ENCODE measurements at places on chromosomes 1 and 21.

- no peak for DNase-seq
Observed at GRCh38 chr1:34267326-34267725, 90.6 kb downstream of the C1orf94 start.

GRCh38 chr1:119861547-119861946 lies 34.8 kb downstream of the ADAM30 start:
- DNase-seq = no peak

- DNase-seq = no peak
Observed at GRCh38 chr1:94755675-94756074, 64.5 kb upstream of the SLC44A3 start.

DNA sequence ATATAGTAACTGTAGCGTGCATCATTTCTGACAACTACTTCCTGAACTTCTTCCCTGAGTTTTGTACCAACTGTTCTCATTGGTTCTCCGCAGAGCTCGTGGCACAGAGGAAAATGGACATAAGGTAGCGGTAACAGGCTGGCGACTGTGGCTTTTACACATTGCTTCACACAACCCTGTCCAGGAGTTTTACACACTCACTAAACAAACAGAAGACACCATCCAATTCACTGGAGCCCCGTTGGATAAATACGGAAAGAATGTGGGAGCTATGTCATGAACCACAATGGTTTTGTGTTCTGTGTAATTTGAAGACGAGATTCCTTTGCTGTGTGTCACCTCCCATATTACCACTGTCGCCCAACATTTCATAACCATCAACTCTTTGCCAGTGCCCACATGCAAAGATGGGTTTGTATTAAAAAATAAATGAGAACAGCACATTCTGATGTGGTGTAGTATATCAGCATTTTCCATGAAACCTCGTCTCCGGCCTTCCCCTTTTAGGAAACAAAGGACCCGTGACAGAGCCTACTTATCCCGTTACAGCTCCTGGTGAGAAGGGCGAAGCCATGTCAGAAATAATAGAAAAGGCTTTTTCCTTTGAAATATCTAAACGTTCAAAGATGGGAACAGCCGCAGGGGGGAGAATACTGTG lies 47.4 kb upstream of the ENAH start:
- no peak for DNase-seq

DNA sequence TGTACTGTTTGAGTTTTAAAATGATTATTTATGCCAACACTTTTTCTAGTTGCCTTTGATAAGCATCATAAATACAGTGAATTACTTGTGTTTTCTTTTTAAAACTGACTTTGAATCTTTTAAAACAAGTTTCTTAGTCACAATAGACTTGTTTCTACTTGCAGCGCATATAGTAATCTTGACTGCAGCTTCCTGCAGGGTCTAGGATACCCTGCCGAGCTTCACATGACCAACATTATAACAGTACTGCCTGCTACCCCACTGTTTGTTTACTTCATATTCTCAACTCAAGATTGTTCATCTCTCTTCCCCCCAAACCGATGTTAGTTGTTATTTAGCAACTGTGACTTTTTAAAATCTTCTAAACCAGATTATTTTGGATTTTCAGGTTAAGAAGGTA lies 751.3 kb upstream of the NEGR1 start:
- no peak for DNase-seq

- DNase-seq = no peak
Observed at GRCh38 chr1:234188454-234188792, 184.8 kb upstream of the COA6 start.

GRCh38 chr1:222948079-222948478 lies 133.2 kb downstream of the DISP1 start:
- DNase-seq = no peak

GRCh38 chr21:15549671-15550070 lies 180.1 kb upstream of the USP25 start:
- no peak for DNase-seq

DNA sequence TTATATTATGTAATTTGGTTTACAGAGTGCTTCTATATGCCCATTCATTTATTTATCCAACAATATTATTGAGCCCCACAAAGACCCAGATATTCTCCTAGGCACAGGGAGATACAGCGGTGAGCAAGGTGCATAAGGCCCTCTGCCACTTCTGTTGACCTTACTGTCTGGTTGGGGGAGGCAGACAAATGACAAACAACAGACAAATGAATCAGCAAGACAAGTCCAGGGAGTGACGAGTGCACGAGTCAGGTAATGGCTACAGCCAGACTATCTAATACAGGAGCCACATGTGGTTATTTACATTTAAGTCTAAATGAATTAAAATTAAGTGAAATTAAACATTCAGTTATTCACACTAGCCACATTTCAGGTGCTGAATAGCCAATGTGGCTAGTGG lies 22.0 kb upstream of the BCAR3 start:
- DNase-seq = no peak

GRCh38 chr1:159581422-159581821 lies 6.2 kb upstream of the APCS start:
- DNase-seq = no peak

DNA sequence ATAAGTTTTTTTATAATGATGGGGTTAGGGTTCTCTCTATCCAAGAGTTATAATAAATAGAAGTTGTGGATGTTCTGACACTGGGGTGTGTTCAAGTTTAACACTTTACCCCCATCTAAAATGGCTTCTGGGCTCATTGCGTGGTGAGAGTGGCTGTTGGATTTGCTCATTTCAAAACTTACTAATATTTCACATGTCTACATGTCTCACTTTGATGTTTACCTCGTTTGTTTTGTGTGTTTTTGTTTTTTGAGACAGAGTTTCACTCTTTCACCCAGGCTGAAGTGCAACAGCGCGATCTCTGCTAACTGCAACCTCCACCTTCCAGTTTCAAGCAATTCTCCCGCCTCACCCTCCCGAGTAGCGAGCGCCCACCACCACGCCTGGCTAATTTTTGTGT lies 3.7 kb downstream of the RRP1B start:
- no peak for DNase-seq

- no peak for DNase-seq
Observed at GRCh38 chr1:244113532-244114320, 62.6 kb downstream of the ZBTB18 start.

- no peak for DNase-seq
Observed at GRCh38 chr1:17156108-17156507, 36.9 kb upstream of the PADI2 start.

- DNase-seq = no peak
Observed at GRCh38 chr1:153538315-153538821, 2.4 kb downstream of the S100A5 start.

DNA sequence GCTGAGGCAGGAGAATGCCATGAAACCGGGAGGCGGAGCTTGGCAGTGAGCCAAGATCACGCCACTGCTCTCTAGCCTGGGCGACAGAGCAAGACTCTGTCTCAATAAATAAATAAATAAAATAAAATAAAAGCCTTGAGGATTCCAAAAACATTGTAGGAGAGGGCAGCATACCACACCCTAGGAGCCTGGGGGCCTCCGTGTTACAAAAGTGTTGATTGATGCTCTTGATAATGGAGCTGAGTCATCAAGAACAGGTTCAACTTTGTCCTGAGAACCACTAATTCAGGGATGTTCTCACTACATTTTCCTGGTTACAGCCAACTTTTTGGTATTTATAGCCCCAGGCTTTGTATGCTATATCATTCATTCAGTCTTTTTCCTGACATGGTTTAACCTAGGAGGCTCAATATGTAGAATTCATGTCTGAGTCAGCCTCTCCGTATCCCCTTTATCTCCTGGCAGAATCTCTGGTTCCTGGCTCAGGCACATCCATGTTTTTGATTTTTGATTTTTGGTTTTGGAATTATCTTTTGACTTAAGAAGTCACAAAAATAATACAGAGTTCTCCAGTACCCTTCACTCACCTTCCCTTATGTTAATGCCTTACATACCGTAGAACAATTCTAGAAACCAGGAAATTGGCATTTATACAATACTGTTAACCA lies 69.4 kb downstream of the LRRC8D start:
- DNase-seq = no peak

DNA sequence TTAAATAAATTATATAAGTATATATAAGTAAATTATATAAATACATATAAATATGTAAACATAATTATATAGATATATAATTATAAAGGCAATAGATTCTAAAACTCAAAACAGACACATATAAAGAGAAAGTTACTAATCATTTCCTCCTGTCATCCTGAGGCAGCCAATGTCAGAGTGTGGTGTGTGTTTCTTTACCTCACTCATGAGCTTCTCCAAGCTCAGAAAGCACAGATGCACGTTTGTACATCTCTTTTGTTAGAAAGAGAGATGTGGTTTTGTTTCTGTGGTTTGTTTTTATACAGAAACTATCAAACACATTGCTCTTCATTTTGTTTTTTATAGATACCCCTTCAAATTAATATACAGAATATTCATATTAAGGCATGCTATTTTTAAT lies 594.8 kb downstream of the USP25 start:
- DNase-seq = no peak

GRCh38 chr1:150955280-150955679 lies 19.4 kb downstream of the CERS2 start:
- DNase-seq = no peak

GRCh38 chr1:175176246-175176645 lies 16.3 kb downstream of the KIAA0040 start:
- DNase-seq = no peak

DNA sequence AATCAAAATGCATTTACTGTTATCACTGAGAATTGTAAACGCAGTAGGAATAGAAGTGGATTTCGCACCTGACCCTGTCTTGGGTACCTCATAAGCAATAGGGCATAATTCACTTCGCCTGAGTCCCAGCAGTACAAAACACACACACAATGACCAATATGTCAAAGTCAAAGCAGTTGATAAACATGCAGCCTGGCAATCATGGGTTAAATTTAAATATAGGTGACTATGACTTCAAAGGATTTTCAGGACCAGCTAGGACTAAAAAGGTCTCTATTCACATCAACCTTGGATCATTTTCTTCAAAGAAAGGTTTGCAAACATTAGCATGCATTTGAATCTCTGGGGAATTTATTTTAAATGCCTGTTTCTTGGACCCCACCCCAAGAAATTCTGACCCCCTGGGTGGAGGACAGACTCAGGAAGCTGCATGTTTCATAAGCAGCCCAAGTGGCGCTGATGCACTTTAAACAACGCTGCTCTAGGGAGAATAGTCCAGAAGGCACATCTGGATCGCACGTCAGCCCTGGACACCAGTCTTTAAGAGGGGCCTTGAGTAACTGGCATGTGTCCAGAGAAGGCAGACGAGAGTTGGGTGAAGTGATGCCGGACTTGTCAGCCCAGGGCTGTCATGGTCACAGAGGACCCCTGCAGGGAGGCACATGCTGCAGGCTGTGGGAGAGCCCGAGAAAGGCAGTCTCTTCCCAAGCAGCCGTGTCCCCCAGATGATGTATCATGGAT lies 55.7 kb upstream of the EFHD2 start:
- DNase-seq = no peak

DNA sequence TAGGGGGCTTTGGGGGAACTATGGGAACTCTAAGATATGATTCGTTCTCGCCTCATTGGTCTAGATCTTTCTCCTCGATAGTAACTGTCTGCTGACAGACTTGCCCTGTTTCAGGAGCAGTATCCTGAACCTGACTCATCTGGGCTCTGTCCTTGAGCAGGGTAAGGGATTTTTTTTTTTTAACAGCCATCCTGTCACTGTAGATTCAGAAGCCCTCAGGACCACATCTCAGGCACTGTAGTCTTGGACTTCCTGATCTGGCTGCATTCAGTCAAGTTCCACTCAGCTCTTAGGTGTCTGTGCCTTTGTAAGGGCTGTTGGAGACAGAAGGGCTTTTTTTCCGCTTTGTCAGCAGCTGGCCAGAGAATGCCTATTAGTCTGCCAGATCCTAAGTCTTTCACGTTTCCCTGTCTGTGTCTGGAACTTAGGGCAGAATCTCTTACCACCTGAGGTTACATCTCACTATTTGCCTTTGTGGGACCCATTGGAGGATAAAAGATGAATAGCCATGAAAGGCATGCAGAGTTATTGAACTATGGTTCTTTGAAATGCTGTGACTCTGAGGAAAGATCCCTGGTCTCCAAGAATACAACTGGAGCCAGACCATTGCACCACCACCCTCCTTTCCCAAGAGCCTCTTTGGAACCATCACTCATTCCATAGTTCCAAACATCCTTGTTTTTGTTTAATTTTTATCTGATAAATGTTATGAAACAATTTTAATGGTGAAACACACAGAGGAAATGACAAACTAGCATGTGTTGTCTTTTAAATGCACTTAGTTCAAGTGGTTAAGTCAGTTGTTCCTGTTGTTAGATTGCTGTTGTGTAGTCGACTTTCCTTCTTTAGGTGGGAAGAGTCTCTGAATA lies 49.7 kb upstream of the MACF1 start:
- DNase-seq = no peak

DNA sequence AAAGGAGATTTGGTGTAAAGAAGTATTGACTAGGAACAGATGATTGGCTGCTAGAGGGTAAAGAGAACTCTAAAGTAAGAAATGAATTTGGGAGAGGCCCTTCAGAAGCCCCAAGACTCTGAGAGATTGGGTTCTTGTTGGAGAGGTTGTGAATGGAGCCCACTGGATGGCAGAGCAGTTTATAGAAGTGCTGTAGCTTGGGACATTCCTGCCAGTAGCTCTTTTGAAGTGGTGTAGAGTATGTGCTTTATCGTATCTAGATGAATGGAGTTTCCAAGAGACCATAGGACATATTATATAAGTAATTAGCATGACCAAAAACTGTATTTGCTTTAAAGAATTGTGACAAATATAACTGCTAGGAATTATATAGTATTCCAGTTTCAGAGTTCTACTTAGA lies 21.3 kb downstream of the USP25 start:
- no peak for DNase-seq

DNA sequence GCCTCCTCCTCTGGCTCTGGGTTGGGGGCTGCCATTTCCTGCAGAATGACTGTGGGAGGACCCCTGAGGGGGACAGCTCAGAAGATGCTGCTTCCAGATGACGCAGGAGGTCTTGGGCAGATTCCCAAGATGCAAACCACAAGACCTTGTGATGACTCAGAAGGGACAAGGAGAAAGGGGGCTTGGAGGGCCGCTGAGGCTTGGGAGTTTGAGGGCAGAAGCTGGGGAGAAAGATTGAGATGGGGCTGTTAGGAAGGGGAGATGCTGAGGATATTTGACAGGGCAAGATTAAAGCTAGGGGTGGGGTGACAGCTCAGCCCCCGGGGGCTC lies 7.5 kb downstream of the PTPRU start:
- DNase-seq = no peak

DNA sequence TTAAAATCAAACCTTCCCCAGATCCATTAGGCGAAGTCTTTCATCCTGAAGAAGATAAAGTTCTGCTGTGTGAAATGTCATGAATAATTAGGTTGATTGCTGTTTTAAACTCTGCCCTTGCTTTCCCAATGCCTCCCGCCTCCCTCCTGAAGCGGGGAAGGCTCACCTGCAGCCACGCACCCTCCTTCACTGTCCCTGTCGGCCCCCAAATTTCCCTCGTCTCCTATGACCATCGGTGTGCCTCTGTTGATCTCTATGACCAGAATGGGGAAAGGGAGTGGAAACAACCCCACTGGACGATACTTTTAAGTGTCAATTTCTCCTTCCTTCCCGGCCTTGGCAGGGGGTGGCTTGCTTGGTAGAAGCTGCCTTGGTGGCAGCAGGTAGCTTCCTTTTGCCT lies 35.1 kb downstream of the LHX4 start:
- no peak for DNase-seq

- DNase-seq = peak; percentile 61
Observed at GRCh38 chr1:27555700-27556424, 48.1 kb downstream of the AHDC1 start.

Data from germinal center (tissue), 1 donor.